ENCODE measurements at places on chromosomes 5 and 9. TPM values are rescaled to one million over a fixed set of nuclear protein-coding genes. Genes with fewer than 3 reads are reported as not detected.

The KCNIP1 gene
- total RNA-seq, result not detected

The CBY3 gene
- 0.39 TPM for total RNA-seq

The ACER2 gene
- total RNA-seq, result 1.3 TPM

The TSC1 gene
- total RNA-seq, result 27.4 TPM

The PTGES gene
- 1.1 TPM for total RNA-seq
